IPS-NIHi11 (cell line): ENCODE measurements at places on chromosomes 1 and 21.
A peak's percentile ranks its signal among the peaks of the same experiment; 100 is the strongest.

DNA sequence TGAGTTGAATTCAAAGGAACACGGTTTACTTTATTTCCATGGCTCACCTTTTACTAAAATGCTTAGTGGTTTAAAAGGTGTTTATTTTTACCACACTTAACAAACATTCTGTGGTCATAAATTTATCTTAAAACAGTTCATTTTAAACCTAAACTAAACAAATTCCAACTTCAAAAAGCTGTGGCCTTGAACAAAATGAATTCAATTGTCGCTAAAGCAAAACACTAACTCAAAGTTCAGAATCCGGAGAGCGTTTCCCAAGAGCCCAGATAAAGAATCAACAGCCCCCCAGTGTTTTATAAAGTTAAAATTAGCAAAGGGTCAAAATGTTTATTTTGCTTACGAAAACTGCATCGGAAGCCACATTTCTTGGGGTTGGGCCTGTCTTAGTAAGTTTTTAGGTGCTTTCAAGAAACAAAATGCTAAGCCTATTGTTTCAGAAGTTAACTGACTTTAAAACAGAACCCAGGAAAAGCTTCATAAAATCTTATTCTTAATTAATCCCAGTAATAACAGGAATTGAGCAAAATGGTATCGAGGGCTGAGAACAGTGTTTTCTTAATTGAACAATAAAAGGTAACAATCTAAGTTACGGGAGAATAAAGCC, 1.3 kb downstream of the PUM1 start:
- DNase-seq = no peak

GRCh38 chr1:198328458-198329032, 171.7 kb downstream of the NEK7 start:
- DNase-seq = no peak

- DNase-seq = peak; percentile 31
These were observed 22.0 kb upstream of the GRIK3 start for GRCh38 chr1:37056325-37056724.

GRCh38 chr1:14149431-14149830, 449.1 kb upstream of the KAZN start:
- DNase-seq = peak; percentile 29

- no peak for DNase-seq
These were observed 5.8 kb downstream of the SERINC2 start for GRCh38 chr1:31418626-31419323.

- DNase-seq = no peak
These were observed 62.5 kb upstream of the LYST start for GRCh38 chr1:235929216-235929615.

GRCh38 chr21:30935121-30935888, 53.9 kb upstream of the KRTAP11-1 start:
- DNase-seq = no peak
